CD4-positive, alpha-beta memory T cell (primary cell): ENCODE measurements at places on chromosomes 3 and 15.

GRCh38 chr15:91921188-91921842 lies 67.8 kb downstream of the SLCO3A1 start:
- H3K27me3 ChIP-seq = no peaks in the 10 kb centered on the region
- DNase-seq = peak; percentile 26
- peaks cover 38% of the 10 kb centered on the region for H3K4me1 ChIP-seq
- H3K4me3 ChIP-seq = no peak overlapping the region
- H3K27ac ChIP-seq = no peak overlapping the region

GRCh38 chr3:72189339-72189738 lies 404.4 kb upstream of the PROK2 start:
- H3K27me3 ChIP-seq = no peaks in the 10 kb centered on the region
- DNase-seq = no peak
- no peaks in the 10 kb centered on the region for H3K4me1 ChIP-seq
- no peaks in the 10 kb centered on the region for H3K36me3 ChIP-seq

GRCh38 chr3:14000556-14000955 lies 120.7 kb upstream of the WNT7A start:
- no peaks in the 10 kb centered on the region for H3K4me1 ChIP-seq
- no peaks in the 10 kb centered on the region for H3K27me3 ChIP-seq
- no peak overlapping the region for H3K4me3 ChIP-seq
- no peaks in the 10 kb centered on the region for H3K36me3 ChIP-seq

- H3K36me3 ChIP-seq = no peaks in the 10 kb centered on the region
- H3K27ac ChIP-seq = no peak overlapping the region
- no peaks in the 10 kb centered on the region for H3K27me3 ChIP-seq
- no peaks in the 10 kb centered on the region for H3K4me1 ChIP-seq
Observed at GRCh38 chr3:186421946-186422345, 59.9 kb upstream of the DGKG start.

- H3K4me1 ChIP-seq = no peaks in the 10 kb centered on the region
- no peaks in the 10 kb centered on the region for H3K27me3 ChIP-seq
- H3K27ac ChIP-seq = no peak overlapping the region
- no peaks in the 10 kb centered on the region for H3K36me3 ChIP-seq
- no peak overlapping the region for H3K4me3 ChIP-seq
Observed at GRCh38 chr3:104632521-104632920, 734.2 kb upstream of the ALCAM start.

DNA sequence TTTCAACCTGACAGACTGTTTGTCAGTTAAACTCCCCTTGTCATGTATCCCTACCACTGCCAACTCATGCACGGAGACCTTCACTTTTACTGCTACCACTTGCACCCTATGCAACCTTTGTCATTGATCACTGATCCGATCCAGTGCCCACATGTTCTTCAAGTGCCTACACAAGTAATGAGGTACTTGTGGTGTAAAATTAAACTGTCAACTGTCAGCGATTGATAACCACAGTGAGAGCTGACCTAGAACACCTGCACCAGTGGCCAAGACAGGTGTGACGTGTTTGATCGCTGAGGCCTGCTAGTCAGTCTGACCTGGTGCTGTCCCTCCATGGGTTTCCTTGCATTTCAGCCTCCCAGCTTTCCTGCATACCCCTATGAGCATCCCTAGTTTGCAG lies 55.6 kb downstream of the MECOM start:
- H3K4me3 ChIP-seq = no peak overlapping the region
- no peak for DNase-seq
- no peaks in the 10 kb centered on the region for H3K4me1 ChIP-seq
- no peak overlapping the region for H3K27ac ChIP-seq

DNA sequence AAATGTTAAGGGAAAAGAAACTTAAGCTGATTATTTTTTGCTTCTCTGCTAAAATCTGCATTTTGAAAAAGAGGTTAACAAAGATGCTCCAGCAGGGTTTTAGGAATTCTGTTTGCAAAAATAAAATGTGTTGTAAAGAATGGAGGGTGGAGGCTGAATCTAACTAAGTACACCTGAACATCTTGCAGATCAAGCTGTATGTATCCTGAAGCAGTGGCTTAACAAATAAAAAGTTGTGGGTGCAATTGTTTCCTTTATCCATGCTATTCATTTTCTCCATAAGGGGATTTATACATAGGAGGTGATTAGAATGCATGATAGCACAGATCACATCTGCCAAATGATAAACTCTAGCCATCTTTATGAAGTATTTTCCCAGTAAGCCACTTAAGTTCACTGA lies 466.3 kb downstream of the ERC2 start:
- no peak overlapping the region for H3K27ac ChIP-seq
- no peaks in the 10 kb centered on the region for H3K4me1 ChIP-seq
- H3K27me3 ChIP-seq = no peaks in the 10 kb centered on the region

DNA sequence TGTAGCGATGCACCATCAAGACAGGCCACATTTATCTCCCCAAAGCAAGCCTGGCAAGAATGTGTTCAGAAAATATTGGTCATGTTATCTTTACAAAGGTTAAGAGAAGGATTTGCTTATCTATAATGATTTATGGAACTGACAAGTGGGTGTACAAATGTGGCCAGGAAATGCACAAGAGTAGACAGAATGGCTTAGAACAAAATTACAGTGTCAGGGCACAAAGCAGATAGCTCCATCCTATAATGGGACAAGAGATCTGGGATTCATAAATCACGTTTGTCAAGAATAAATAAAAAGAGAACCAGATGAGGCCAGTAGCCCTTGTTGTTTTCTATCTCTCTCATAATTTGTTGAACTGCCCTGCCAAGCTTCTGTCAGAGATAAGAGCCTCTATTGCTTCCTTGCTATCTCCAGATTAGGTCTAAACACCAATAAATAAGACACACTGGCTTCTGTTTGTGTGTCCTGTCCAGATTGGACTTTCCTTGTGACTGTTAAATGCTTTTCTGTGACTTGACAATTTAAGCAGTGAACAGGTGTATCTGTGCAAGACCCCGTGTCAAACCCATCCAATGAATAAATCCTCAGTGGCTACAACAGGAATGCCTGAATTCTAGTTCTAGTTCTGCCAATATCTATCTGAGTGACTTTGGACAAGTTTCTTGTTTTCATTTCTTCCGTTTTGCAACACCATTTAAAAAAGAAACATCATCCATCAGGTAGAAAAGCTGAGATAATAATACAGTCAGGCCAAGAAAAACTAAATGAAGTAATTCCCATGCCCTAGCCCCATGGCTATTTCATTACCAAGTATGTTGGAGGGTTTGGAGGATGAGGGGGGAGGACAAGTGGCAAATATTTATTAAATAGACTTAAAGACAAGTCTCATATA lies 157.2 kb downstream of the DCLK3 start:
- H3K4me3 ChIP-seq = no peak overlapping the region
- H3K27me3 ChIP-seq = no peaks in the 10 kb centered on the region
- no peak for DNase-seq
